ENCODE measurements at places on chromosomes 7 and 10.

DNA sequence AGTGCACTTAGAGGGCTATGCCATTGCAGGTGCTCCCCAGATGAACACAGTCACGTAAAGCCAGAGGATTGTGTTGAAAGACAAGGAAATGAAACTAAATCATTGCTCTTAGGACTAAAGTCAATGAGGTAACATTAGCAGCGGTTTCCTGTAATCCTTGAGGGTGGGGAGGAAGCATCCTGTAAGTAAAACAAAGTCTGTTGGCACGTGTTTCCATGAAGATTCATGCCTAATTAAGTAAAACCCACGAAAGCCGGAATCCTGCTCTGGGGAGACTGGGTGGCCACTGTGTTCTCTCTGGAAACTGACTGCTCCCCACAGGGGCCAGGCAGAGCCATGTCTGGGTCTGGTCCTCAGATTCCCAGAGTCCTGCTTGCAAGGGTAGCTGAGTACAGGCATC lies 18.3 kb downstream of the STEAP1B start:
- no peak for DNase-seq

DNA sequence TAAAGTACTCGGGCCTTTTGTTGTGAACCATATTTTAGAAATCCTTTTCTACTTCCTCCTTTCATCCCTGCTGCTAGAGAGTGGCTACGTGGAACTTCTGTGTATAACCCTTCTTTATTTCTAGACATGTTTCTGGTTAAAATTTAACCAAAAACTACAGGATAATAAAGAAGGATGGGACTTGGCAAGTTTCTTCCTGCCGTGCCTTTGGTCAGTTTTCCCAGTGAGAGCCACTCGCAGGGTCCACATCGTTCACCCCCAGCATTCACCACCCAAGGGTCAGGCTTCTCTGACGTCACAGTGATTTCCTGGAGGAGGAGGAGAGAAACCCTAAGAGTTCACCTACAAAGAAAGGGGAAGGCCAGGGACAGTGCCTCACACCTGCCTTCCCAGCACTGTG lies 45.4 kb downstream of the NKX6-2 start:
- no peak for DNase-seq

DNA sequence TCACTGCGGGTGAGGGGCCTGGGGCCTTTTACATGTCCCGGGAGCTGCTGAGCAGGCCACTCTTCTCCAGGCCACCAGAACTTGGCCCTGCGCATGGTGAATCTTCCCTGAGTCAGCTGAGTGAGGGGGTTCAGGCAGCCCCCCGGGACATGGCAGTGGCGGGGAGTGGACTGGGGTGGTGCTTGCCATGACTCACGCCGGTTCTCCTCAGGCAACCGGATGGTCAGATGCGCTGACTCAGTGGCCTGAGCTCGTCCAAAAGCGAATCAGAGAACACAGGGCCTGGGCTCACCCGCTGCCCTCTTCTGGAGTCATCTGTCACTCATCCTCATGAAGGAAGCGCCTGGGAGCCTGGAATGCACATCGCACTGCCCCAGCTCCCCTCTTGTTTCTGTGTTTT lies 33.5 kb downstream of the HTRA1 start:
- DNase-seq, result no peak

GRCh38 chr7:82375129-82375528 lies 68.4 kb downstream of the CACNA2D1 start:
- DNase-seq, result no peak

DNA sequence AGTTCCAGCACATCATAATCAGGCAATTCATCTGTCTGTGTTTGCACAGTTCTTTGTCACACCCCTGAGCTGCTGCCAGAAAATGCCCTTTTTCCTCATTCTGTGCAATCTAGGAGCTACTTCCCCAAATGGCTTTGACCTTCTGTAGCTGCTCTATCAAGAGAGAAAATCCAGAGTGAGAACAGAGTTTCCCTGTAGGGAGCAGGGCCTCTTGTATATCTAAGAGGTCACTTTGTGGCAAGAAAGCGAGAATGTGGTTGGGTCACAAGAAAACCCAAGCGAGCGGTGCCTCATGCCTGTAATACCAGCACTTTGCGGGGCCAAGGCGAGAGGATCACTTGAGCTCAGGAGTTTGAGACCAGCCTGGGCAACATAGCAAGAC lies 24.3 kb downstream of the SLC29A3 start:
- no peak for DNase-seq

DNA sequence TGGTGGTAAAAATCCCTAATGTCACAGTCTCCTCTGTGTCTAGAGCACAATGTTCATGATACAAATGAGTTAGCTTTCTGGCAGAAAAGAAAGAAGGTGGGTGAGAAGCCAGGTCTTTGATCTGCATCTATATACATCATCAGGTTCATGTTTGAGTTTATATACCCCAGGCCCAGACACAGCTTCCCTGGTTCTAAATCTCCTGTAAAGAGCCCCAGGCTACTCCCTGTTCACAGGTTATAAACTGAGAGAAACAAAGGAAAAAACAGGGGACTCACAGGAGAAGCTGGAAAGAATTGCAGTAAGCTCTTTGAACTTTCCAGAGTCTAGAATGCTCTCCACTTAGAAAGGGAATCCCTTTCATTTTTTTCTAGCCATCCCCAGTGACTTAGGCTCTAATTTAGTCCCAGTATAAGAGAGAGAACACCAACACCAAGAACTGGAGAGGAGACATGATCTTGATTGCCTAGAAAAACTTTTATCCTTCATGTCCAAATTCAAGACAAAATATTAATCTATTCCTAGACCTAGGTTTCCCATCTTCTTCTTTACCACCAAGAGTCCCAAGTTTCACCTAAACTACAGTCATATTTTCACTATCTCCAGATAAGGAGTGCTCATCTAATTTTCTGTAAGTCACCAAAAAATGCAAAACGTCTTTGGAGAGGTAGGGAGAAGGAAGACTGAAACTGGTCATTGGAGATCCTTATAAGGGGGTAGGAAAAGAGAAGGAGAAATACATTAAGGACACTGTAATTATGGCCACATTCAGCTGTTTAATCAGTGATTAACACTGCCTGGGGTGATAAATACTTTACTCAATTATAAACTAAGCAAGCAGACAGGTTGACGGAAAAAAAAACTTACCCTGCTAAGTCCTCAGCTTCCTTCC lies 469 bp downstream of the MSS51 start:
- DNase-seq, result no peak

DNA sequence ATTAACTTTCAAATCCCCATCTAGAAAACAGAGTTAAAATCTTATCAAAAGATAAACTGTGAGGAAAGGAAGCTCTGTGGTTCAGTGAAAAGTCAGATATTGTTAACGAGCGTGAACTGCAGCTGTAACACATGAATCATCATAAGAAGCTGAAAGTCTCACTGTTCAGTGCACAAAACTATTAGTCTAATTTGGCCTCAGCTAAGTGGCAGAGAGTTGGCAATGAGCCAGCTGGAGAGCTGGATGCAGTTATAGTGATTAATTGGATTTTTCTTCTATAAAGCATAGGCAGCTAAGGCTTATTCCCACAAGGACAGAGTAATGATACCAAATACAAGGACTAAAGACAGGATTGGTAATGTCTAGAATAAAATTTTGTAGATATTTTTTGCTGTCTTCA lies 101.1 kb upstream of the ABCB5 start:
- no peak for DNase-seq

- DNase-seq, result no peak
These were observed 317.3 kb upstream of the FZD1 start for GRCh38 chr7:90946730-90947501.

GRCh38 chr10:72011468-72011867 lies 47.3 kb downstream of the CHST3 start:
- DNase-seq, result no peak

DNA sequence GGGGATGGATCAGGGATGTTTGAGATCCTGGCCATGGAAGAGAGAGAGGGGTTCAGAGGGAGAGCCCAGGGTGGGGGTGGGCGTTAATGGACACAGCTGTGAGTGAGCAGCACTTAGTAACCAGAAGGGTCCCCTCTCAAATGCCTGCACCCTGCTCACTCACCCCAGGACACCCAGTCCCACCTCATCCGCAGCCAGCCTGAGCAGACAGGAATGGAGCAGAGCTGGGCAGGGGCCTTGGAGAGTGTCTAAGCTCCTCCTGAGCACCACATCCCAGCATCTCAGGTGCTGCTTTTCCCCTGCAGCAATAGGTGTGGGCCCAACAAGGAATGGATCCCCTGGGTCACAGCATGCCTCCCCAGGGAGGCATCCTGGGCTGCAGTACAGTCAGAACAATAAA lies 5.3 kb downstream of the FAM24A start:
- DNase-seq, result no peak

DNA sequence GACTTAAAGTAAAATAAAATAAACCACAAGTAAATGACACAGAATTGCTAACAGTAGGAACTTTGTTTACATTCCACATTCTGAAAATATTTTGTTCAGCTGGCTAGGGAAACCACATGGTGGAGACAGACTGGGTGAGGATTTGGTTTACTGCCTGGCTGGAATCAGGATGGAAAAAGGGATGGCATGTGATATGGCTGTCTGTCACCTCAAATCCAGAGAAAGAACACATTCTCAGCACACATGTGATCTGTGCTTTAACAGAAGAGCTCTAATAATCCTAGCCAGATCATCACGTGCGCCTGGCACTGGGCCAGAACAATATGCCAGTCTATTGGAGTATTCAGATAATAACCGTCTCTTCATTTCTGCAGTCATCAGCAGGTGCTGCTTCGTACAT lies 90.9 kb upstream of the PIP4K2A start:
- DNase-seq, result no peak

DNA sequence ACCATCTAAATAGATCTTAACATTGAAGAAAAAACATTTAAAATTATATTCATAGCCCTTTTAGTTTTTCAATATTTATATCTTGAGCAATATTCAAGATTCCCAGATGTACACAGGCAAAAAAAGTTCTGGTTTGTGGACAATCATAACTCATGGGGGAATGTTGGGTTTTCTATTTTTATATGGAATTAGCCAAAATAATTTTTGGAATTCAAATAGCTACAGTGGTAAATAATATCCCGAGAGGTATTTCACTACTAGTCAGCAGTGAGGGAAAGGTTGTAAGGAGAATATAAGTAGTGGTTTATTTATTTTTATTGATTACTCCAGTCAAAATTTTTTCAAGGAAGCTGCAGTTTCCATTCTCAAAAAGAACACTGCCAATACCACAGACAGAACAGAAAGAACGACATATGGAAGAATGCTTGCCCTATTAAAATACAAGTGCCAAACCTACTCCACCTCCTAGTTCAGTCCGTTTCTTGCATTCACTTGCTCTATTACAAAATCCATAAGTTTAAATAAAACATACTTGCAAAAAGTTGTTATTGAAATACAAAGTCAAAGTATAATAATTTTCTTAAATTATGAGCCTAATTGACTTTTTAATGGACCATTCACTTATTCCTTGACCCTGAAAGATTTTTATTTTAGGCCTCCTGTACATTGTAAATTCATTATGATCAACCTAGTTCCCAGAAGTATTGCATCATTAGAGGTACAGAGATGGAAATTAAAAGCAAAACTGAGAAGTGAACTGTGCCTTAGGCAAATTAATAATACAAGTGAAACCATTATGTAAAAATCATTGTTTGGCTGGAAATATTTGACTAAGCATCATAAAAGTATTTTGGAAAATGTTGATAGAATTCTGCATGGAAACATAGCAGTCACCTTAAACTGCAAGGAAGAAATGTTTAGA lies 533.2 kb downstream of the PARD3 start:
- DNase-seq, result peak; percentile 53

DNA sequence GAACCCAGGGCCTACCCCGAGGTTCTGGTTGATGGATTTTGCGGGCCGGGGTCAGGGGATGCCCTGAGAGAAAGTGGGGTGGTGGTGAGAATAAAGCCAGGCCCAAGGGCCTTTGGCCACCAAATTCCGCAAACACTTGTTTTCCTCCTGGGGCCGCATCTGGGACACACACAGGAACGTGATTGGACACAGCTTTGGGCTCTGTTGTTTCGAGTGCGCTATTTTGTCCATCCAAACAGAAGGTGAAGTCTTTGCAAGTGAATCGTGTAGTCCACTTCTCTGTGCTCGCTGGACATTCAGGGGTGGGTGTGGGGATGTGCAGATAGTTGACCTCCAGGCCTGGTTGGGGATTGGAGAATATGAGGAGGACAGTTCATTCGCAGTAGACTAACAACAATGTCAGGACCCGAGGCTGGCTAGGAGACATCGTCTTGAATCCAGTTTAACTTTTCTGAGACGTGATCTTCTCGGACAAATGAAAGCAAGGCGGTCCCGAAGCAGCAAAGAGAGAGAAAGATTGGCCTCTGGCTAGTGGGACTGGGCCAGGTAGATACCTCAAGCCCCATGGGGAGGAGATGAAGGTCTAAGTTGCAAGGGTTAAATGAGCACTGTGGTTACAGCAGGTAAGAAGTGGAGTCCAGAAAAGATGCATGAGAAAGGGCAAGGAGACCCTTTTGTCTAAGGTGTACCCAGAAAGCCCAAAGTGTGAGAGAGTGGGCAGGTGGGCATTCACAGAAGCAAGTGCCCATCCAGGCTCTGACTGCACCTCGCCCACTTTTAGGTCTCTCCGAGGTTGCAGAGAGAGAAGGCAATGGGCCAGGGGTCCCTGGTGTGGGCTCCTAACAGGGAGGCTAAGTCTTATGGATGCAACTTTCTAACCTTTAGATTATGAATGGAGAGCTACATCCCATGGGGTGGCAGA lies 764 bp upstream of the FAM131B start:
- no peak for DNase-seq

- no peak for DNase-seq
These were observed 38.8 kb upstream of the GRB10 start for GRCh38 chr7:50821457-50822008.

- no peak for DNase-seq
These were observed 3.3 kb downstream of the AVPI1 start for GRCh38 chr10:97683556-97684367.

DNA sequence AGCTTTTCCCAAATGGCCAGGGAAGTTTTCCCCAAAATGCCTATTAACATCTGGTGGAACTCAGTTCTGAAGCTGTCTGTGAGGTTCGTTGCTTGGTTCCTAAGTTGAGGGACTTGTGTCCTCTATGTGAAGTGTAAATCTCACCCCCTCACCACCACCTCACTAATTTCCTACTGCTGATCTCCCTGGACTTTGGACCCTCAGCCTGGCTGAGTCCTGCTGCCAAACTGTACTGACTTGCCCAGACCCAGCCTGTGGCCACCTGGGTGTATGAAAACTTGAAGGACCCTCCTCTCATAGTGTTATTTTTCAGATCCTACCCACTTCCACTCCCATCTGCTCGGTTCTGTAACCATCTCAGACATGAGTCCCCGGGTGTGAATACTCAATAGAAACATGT lies 94.9 kb downstream of the MET start:
- no peak for DNase-seq

- no peak for DNase-seq
These were observed 25.3 kb downstream of the CROT start for GRCh38 chr7:87370660-87371180.

DNA sequence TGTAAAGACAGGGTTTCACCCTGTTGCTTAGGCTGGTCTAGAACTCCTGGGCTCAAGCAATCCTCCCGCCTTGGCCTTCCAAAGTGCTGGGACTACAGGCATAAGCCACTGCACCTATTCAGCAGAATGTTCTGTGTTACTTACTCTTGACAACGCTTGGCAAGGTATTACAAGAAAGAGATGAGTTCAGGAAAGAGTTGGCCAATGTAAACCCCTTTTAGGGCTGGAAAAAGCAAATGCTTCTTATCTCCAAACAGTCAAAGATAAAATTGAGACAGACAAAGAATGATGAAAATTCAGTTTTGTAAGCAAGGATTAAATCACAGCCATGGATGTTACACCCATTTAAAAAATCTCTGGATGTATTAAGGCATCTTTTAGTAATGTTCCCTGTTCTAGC lies 114.0 kb upstream of the PODXL start:
- DNase-seq, result no peak

All from T-helper 1 cell (primary cell).